Activated effector memory CD4-positive, alpha-beta T cell treated with Interleukin-2 at 50 U/mL for 16 hours (primary cell): ENCODE measurements at places on chromosomes 2 and 18.

GRCh38 chr2:44324971-44325426 is 36.3 kb downstream of the PREPL start:
- no peak for DNase-seq

DNA sequence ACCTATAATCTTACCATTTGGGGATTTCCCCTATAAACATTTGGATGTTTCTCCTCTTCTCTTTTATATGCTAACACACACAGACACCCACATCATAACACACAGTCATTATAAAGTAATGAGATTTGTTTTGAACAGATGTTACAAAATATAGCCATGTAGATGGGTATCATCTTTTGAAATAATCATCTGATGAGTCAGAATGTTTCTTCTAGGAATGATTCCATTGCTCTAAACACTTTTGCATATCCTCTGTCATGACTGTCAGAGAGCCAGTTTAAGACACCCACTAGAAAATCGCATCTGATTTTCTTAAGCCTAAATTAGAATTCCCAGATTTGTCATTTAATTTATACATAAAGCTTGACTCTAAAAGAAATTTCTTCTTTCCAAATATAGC is 442.6 kb downstream of the CMPK2 start:
- DNase-seq, result no peak

GRCh38 chr2:71894261-71894660 is 253.4 kb downstream of the CYP26B1 start:
- DNase-seq, result no peak

- DNase-seq, result peak; percentile 5
Observed at GRCh38 chr2:196925768-196926561, 542 bp downstream of the PGAP1 start.

GRCh38 chr2:47519147-47519537 is 116.2 kb downstream of the MSH2 start:
- no peak for DNase-seq

DNA sequence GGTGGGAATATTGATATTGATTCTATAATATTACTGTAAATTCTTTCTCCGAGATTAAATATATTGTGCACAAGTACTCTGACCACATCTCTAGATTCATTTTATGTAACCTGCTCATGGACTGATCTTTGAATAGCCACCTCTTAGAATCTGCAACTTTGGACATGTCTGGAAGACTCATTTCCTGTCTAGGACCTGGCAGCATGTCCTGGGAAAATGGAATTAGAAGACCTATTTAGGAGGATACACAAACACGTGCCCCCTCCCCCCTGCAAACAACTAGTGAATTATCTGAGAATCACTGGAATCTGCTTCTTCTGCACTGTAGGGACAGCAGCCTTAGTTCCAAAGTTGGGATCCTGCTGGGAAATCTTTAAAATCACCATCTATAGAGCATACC is 94.1 kb downstream of the UBE2E3 start:
- no peak for DNase-seq

DNA sequence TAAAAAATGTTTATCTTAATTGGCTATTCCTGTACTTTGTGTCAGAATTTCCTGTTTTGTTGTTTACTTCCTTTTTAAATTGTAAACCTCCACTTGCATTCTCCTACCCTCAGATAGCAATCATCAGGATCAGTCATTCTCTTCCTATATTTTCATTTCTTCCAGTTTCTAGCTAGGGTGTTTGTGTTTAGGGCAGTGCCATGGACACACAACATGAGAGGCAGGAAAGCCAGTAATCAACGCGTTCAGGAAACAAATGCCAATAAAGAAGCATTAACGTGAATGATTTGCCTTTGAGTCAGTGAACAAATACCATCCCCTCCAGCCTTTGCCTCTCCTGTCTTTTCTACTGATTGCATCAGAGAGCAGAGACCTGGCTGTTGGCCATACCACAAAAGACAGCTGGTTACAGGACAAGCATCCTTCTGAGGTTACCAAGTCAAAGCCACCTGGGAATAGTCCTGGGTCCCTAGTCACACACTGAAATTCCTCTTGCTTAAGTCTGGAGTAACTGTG is 56.7 kb upstream of the FHL2 start:
- DNase-seq, result no peak

GRCh38 chr18:74522635-74523548 is 11.4 kb upstream of the CNDP1 start:
- DNase-seq, result no peak

DNA sequence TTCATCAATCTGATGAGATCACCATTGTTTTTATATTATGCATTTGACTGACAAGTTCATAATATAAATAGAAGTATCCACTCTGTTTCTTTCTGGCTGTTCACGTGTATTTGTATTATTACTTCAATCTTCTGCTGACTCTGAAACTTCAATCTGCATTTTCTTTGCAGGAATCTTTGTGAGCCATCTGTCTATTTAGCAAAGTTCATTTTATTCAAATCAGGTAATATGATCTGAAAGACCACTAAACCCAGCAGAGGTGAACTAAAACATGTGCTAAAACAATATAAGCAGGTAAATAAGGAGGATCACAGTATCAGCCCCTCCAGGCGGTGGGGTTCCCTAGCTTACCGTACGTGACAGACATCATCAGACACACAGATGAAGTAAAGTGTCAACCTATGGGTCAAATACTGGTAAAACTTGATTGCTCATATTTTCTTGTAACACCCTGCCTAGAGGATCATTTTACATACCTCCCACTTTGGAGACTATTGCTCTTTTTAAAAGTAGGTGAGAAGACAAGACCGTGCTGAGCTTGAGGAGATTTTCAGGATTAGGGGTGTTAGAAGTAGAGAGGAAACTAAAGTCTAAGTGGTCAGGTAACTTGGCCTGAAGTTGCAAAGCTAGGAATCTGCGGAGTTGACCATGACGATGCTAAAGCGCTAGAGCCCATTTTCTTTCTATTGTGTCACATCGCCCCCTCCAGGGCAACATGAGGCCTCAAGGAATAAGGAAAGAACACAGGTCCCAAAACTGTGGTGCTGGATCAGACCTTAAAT is 9.0 kb downstream of the DTNB start:
- no peak for DNase-seq

GRCh38 chr18:54852780-54853675 is 24.8 kb downstream of the RAB27B start:
- DNase-seq, result no peak

DNA sequence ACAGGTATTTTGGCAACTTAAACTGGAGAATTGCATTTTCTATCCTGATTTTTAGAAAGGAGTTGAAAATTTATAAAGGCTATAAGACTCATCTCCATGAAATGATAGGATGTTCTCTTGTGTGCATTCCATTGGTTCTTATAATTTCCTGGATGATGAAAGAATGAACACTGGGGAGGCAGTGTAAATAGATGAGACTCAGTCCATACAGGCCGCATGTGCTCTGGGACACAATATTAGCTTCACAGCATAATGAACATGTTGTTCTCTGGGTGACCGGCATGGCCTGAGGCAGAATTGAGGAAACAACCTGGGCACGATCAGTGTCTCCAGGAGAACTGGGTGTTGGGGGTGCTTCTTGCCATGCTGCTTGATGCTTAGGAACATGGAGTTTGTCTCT is 38.8 kb downstream of the AOX1 start:
- no peak for DNase-seq

- DNase-seq, result no peak
Observed at GRCh38 chr18:4721545-4721944, 266.4 kb upstream of the DLGAP1 start.

DNA sequence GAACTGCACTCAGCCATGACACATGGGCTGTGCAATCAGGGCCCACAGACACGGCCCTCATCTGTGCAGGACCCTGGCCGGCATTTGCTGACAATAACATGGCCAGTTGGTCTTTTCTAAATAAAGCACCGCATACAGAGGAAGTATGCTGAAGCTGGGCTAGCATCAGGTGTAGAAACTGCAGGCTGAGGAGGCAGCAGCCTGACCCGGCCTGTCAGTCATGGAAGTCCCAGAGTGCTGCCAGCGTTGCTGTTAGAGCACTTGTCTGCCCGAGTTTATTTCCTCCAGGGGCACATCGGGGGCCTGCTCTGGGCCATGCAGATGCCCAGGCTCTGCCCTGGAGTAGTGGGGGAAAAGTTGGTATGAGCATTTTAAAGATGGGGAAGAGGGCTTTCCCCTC is 4.1 kb upstream of the PTPN18 start:
- DNase-seq, result no peak

DNA sequence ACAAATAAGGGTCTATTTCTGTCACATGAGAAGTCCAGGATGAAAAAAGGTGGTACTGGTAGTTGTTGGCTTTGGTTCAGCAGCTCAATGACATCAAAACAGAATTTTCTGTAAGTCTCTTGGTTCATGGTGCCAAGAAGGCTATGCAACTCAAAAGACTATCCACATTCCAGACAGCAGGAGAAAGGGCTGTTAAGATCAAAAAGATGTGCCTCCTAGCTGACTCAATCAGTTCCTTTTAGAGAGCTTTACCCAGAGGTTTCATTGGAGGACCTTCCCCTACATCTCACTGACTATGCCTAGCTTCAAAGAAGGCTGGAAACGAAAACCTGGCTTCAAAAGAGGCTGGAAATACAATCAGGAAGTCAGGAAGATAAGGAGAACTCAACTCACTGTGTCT is 98.0 kb downstream of the DYM start:
- no peak for DNase-seq

DNA sequence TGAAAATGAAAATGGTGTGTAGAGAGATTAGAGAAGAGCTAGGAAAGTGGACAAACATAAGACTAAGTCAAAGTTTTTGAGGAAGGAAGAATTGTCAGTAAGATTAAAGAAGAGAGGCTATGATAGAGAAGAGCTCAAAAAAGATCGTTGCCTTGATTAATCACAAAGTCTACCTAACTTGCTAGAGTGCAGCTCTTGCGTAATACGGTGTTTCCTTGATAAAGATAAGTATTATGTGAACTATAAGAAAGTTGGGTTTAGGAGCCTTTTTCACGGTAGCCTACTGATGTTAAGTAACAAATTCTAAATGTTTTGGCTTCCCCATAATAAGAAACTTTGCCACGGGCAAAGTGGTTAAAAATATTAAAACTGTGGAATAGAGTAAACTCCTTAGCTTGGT is 226.4 kb upstream of the NRXN1 start:
- DNase-seq, result no peak

GRCh38 chr2:98908931-98909316 is 27.1 kb downstream of the CRACDL start:
- DNase-seq, result no peak

DNA sequence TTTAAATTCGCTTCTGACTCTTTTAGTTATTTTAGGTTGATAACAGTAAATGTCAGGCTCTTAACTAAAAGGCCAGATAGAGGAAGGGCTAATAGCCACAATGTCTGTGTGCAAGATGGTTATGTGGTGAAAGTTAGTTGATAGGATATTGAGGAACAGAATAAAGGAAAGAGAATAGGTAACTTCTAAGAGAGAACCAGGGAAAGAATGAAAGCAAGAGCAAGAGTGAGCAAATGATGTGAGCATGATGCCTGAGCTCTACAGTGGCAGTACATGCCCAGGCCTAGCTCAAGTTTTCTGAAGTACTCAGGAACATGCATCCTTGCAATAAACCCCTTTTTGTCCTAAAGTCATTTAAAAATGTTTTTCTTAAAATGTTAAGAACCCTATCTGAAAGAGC is 12.5 kb upstream of the TFPI start:
- no peak for DNase-seq

DNA sequence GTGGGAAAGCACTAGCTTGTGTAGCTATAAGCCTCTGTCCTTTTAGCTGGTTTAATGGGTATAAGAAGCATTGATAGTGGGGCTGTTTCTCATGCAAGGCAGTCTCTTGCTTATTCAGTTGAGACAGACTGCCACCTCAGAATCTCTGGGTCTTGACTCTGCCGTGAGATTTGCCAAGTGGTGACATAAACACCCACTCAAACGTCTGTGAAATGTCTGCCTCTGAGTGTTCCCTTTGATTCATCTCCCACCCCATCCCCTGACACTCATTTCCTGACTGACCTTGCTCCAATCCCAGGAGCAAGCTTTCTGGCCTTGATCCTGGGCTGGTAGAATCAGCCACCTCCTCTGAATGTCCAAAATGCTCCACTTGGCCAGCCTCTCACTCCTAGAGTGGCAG is 141.9 kb upstream of the RBMS1 start:
- no peak for DNase-seq

DNA sequence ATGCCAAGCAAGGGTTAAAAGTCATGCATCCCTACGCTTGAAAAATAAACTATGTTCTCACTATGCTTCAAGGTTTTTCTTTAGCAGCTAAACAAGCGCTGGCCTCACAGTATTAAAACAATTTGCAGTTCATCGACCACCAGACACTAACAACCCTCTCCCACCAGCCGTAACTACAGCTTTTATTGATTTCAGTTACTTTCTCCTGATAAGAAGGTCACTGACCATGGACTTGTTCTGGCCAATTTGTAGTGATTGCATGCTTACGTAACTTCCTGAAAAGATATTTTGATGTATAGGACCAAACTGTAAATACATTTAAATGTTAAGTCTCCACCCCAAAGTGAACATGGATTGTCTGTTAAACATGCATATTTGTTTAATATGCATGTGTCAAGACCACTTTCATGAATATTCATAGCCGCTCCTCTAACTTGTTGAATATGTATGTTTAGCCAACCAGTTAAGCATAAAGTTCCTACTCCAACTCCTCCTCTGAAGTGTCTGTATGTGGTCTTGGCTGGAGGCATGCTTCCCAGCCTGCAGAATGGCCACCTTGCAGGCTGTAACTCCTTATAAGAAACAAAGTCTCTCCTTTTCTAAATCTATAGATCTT is 1.7 kb upstream of the THOC1 start:
- DNase-seq, result no peak

DNA sequence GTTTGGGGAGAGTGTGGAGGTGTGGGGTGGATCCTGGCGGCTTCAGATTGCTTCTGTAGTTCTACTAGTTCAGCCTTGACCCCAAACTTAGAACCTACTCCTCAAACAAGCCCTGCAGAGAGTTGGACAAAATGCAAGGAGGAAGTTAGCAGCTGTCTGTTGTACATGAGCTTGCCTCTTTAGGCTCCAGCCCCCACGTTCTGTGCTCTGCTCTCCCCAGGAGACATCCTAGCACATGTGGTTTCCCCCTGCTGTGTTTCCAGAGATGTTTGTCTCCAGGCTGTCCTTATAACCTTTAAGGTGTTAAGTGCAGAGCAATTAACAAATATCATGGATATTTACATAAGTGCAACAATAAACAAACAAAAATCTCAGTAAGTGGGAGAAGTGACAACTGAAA is 111.1 kb downstream of the ACOXL start:
- DNase-seq, result no peak

DNA sequence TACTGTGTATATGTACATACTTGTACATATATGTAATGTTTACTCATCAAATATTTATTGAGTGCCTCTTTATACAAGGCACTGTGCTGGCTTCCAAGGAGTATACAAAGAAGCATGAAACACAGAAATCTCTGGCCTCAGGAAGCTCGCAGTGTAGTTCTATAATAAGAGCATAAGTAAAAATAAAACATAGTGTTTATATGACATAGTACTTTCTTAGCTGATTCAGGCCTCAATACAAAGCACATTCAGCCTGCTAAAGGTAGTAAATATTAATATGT is 13.9 kb downstream of the STAMBP start:
- DNase-seq, result no peak

DNA sequence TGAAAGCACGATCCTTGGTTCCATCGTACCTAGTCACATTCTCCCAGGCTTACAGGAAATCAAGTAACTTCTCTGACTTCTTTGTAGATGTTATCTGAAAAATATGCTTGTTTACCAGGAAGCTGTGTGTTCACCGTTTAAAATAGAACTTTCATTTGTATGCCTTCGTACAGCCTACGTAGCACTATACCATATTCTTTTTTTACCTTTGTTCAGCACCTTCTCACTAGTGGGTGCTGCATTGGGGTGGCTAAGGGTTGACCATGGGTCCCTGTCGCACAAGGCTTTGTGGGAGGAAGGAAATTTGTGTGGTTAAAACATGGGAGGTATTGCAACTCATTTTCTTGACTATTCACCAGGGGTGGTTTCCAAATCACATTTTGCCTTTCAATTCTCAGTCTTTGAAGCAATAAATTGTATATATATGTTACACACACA is 16.6 kb downstream of the MALT1 start:
- peak; percentile 44 for DNase-seq
